ENCODE measurements at places on chromosomes 12 and 14.

DNA sequence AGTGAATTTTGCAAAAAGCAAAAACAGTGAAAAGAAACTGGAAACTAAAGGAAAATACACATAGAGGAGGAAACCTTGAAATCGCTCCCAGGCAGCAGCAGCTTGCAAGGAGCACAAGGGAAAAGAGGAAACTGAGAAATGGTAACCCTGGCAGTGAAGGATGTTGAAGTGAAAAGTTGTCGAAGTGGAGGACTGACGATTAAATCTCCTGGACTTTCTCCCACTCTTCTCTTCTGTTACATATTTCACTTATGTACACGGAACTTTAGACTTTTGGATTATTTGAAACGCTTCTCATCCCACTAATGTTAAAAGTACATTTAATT is 388.8 kb upstream of the USP15 start:
- no peak for DNase-seq

DNA sequence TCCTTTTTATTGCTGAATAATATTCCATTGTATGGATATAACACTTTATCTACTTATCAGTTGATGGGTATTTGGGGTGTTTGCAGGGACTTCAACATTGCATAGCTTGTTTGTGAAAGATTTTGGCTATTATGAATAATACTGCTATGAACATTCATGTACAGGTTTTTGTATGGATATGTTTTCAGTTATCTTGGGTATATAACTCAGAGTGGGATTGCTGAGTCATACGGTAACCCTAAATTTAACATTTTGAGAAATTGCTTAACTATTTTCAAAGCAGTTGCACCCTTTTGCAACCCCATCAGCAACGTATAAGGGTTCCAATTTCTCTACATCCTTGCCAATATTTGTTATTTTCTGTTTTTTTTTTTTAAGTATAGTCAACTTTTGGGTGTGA is 27.3 kb upstream of the HELB start:
- DNase-seq: no peak

DNA sequence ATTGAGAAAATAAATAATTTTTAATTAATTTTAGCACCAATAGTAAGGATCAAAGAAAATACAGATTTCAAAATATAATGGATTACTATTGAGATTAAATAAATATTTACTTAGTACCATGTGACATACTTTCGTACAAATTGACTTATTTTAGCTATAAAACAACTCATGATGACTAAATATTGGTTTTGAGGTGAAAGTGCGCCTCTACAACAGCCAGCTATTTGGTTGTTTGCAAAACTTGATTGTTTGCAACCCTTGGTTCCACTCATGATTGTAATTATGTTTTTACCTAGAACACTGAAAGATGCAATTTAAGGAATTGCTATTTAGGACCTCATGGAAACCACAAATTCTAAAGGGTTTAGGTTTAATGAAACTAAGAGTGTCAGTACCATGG is 51.9 kb upstream of the PPM1H start:
- no peak for DNase-seq

- peak; percentile 63 for DNase-seq
Measured at GRCh38 chr12:47272412-47273190, 192.8 kb upstream of the AMIGO2 start.

GRCh38 chr12:19220205-19220604 is 90.7 kb downstream of the PLEKHA5 start:
- DNase-seq: peak; percentile 65

DNA sequence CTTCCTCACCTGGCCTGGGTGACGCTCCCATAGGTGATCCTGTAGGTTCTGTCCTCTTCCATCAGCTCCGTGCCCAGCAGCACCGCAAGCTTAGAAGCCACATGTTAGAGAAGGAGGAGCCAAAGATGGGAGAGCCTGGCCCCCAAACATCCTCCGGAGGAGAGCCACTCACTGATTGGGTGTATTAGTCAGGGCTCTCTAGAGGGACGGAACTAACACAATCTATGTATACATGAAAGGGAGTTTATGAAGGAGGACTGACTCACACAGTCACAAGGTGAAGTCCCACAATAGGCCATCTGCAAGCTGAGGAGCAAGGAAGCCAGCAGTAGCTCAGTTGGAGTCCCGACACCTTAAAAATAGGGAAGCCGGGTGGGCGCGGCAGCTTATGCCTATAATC is 1273.1 kb upstream of the TMEM132C start:
- DNase-seq: no peak

- no peak for DNase-seq
Measured at GRCh38 chr12:14275886-14276285, 89.6 kb upstream of the ATF7IP start.

DNA sequence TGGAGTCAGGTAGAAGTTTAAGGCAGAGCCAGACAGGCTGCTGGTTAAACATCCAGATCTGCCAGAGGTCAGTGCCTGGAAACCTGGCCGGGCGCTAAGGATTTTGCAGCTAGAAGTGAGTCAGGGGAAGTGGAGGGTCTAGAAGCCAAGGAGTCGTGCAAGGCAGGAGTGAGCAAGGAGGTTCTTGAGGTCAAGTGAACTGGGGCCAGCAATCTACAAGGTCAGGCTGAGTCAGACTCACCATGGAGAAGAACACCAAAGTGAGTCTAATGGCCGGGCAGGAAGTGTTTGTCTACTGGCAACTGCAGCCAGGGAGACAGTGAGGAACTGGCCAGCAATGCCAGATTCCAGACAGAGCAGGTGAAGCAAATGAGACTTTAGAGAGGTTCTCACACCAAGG is 628.2 kb downstream of the ETNK1 start:
- no peak for DNase-seq

DNA sequence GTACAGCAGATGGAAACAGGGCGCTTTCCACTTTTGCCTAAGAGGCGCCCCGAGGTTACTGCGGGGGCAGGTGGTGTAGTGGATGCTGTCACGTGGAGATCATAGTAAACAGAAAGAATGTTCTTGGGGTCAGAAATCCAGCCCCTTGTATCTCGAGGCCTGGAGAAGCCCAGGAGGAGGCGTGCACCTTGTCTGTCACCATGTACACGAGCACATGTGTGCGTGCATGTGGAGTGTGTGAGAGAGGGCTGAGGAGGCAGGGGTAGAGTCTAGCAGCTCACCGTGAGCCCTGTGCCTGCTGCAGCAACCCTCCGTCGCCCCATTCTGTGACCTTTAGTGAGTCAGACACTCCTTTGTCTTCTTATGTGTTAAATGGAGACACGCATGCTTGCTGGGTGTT is 59.0 kb downstream of the CACNA1C start:
- DNase-seq: no peak

DNA sequence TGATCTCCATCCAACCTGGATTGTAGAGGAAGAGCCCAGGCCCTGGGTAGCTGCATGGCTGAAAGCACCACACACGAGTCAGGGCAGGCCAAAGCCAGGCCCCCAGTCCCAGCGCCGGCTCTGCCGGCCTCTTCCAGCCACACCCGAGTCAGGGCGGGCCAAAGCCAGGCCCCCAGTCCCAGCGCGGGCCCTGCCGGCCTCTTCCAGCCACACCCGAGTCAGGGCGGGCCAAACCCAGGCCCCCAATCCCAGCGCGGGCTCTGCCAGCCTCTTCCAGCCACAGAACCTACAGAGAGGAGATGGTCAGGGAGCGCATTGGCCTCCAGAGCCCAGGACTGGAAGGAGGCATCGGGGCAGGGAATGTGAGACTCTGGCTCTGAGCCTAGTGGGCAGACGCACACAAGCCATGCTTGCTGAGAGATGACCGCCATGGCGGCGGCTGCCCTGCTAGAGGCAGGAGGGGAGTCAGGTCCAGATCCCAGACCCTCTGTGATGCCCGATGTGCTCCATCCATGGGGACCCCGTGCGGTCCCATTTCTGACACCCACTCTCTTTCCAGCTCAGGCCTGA is 30.2 kb downstream of the BEGAIN start:
- no peak for DNase-seq

All from fibroblast of skin of back (primary cell).